ENCODE measurements at places on chromosomes 1 and 21.
A peak's percentile ranks its signal among the peaks of the same experiment; 100 is the strongest.

DNA sequence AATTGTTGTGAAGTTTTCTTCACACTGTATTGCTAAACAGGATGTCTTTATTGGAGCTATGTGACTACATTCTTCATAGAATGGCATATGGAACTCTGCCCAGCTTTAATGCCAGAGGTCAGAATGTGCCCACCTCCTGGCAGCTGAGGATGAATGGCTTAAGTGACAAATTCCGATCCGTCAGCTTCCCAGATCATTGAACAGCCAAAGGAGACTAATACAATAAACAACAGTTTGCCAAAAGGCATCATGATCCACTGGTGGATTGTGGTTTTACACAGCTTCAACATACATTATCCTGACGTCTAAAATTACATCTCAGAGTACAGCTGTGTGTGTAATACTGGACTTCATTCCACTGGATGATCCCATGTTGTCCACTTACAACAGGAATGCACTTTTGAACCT lies 68.7 kb upstream of the C1orf105 start:
- no peak overlapping the region for H3K4me3 ChIP-seq
- H3K27me3 ChIP-seq = no peaks in the 10 kb centered on the region
- H3K27ac ChIP-seq = no peak overlapping the region
- no peak for DNase-seq
- peaks cover 47% of the 10 kb centered on the region for H3K4me1 ChIP-seq

DNA sequence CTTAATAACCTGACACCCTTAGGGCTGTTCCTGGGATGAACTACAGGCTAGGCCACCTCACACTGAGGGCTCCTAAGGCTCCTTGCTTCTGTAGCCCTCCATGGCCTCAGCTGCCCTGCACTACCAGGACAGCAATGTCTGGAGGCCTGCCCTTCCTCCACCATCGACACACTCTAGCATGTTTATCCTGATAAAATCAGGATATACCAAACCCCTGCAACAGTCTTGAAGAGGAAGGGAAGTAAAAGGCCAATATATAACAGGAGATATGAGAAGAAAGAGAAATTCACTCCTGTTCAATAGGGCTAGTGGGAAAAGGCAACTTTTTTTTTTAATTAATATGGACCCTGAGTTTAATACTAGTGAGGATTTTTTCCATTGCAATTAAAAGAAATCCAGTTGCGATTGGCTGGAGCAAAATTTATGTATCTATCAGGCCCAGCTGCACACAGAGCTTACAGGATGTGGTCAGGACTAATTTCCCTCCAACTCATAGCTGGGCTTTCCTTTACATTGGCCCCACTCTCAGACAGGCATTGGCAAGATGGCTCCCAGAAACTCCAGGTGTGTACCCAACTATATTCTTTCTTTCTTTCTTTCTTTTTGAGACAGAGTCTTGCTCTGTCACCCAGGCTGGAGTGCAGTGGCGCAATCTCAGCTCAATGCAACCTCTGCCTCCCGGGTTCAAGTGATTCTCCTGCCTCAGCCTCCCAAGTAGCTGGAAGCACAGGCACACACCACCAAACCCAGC lies 13.5 kb upstream of the ATP2B4 start:
- H3K36me3 ChIP-seq = no peaks in the 10 kb centered on the region
- peaks cover 20% of the 10 kb centered on the region for H3K4me1 ChIP-seq
- DNase-seq = no peak
- H3K27ac ChIP-seq = peak overlapping the region; percentile 67

- peaks cover 27% of the 10 kb centered on the region for H3K36me3 ChIP-seq
- H3K4me3 ChIP-seq = no peak overlapping the region
- H3K27me3 ChIP-seq = no peaks in the 10 kb centered on the region
- H3K27ac ChIP-seq = no peak overlapping the region
- H3K4me1 ChIP-seq = peaks cover 30% of the 10 kb centered on the region
Observed at GRCh38 chr1:8598060-8598724, 219.2 kb downstream of the RERE start.

DNA sequence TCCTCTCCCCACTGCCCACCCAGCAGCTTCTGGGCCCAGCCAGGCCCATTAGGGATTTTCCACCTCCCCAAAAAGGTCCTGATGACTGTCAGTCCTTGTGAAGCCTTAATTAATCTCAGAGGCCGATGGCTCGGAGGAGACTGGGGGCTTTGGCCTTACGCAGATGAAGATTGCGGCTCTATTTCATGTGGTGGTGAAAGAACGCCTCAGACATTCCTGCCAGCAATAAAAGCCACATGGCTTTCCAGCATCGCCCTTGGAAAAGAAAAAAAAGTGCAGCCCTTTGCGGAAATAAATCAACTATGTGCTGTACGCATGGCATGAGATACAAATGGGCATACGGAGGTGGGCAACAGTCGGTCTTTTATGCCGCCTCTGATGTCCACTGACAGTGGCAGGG lies 6.6 kb upstream of the RUNX3 start:
- peak overlapping the region; percentile 1 for H3K4me3 ChIP-seq
- H3K27me3 ChIP-seq = no peaks in the 10 kb centered on the region
- peaks cover 61% of the 10 kb centered on the region for H3K36me3 ChIP-seq
- no peak for DNase-seq
- peaks cover 83% of the 10 kb centered on the region for H3K4me1 ChIP-seq

- H3K4me1 ChIP-seq = peaks cover 43% of the 10 kb centered on the region
- H3K27me3 ChIP-seq = no peaks in the 10 kb centered on the region
- H3K36me3 ChIP-seq = peaks cover 36% of the 10 kb centered on the region
- no peak for DNase-seq
- H3K4me3 ChIP-seq = peak overlapping the region; percentile 87
- H3K27ac ChIP-seq = peak overlapping the region; percentile 88
Observed at GRCh38 chr21:37074197-37074510, 1.1 kb downstream of the TTC3 start.

Measured in activated naive CD8-positive, alpha-beta T cell treated with anti-CD3 and anti-CD28 coated beads for 36 hours (primary cell).